NCI-H1436 (cell line): ENCODE measurements at places on chromosomes 13 and 19.

- DNase-seq, result no peak
Measured at GRCh38 chr13:107192289-107192688, 624.4 kb upstream of the ARGLU1 start.

DNA sequence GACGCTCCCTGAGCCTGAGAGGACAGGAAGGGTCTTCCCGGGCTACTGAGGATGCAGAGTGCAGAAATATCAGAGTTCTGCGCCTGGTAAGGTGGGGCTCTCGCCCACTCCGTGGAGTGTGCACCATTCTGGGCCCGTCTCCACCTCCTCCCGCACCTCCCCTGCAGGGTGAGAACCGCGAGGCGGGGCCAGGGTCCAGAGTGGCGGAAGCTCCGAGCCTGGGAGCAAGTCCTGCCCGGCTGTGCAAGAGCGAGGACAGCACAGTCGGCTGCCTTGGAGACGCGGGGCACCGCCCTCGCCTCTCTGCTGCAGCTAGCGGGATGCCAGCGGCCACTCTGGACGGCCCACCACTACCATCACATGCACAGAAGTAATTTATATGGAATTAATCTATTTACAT, 2304.4 kb downstream of the PCDH9 start:
- no peak for DNase-seq

DNA sequence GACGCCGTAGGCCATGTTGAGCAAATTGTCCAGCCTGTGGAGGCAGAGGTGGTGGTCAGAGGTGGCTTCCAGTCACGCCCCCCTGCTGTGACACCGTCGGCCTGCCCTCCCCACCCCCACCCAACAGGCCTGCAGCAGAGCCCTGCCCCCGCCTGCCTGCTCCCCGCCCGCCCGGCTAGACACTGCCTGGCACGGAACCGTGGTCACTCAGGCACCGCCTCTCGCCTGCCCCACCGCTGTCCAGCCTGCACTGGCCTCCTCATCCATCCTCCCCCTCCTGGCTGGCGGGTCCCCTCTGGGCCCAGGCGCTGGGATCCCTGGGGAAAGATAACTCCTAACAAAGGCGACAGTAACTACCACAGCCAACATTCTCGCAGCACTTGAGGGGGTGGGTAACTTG, 21.7 kb downstream of the PRKCSH start:
- no peak for DNase-seq

GRCh38 chr19:46040125-46040524, 677 bp downstream of the IGFL4 start:
- no peak for DNase-seq

DNA sequence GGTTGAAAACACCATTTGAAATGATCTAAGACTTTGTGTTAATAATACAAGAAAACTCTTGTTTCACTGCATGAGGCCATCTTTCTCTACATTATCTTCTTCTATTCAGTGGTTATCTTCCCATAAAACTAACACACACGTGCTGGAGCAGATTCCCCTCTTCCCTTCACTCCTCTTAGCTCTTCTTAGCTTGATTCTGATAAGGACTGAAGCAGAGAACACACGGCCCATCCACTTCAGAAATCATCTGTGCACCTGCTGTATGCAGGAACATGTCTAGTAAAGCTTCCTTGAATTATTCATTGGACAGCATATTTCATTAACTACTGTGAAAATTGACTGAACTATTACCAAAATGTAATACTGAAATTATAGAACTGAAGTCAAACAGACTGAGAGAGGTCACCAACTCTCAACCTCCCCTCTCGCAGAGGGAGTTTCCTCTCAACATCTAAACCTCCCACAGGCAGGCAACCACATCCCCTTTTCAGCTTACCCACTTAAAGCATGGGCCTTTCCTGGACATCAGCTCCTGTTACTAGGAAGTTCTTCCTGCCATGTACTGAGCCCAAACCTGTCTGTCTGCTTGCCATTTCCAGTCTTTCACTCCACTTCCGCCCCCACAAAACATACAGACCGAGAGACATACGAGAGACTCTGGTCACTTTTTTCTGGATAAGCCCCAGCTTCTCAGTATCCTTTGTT, 113.9 kb downstream of the CRYL1 start:
- DNase-seq, result no peak

GRCh38 chr19:17495639-17496296, 15.7 kb upstream of the PGLS start:
- DNase-seq, result no peak

GRCh38 chr13:84121456-84121855, 239.2 kb upstream of the SLITRK1 start:
- DNase-seq, result no peak

DNA sequence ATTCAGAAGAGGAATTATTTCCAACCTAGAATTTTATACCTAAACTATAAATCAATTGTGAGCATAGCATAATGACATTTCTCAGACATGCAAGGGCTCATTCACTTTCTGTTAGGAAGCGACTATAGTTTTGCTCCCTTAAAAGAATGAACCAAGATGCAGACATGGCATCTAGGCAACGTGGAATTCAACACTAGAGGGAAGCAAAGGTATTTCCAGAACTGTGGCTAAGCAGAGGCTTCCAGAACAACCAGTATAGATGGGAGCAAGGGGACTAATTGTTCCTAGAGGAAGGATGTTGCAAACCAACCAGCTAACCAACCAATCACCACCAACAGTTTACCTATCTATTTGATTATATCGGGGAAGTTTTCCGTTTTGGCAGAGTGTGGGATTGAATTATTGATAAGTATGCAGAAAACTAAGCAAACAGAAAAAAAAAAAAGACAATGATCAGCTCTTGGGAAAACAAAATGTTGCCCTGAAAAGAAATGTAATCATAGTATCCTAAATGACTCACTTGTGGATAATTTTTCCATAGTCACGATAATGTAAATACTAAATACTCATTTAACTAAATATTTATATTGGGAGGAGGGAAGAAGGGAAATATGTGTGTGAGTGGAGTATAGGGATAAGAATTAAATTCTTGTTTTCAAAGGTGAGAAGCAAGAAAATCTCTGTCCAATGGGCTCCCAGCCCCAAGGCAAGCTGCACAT, 21.1 kb downstream of the ARL11 start:
- no peak for DNase-seq

DNA sequence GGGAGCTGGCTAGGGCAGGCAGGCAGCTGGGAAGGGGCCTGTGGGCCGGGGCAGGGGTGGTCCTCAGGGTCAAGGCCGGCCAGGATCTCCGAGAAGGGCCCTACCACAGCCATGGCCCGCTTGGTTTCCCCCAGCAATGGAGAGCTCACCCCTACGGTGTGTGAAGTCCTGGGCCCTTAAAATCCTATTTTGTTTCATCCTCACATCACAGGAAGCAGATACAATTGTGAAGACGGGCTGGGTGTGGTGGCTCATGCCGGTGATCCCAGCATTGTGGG, 8.7 kb downstream of the RNU6-9 start:
- DNase-seq, result no peak

DNA sequence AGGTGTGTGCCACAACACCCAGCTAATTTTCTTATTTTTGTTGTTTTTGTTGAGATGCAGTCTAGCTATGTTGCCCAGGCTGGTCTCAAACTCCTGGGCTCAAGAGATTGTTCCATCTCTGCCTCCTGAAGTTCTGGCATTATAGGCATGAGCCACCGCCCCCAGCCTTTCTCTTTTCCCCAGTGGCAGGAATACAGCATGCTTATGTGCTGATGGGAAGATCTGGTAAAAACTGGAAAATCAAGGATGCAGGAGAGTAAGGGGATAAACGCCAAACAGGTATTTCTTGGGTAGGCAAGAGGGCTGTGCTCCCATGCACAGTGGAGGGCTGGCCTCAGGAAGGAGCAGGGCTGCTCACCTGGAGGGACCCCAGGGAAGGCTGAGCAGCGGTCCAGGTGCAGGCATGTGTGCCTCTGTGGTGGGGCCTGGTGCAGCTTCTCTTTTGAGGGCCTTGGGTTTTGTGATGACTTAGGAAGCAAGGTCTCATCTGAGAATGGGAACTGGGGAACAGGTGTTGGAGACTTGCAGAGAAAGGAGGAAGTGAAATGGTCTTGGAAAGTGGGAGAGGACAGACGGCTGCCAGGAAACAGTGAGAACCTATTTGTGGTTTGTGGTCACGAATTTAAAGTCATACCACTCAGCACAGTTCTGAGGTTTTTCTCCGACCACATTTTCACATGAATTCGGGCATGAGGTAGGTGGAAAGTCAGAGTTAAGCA, 106.5 kb downstream of the TEX26 start:
- DNase-seq, result no peak

- DNase-seq, result no peak
Measured at GRCh38 chr13:21164631-21165030, 11.7 kb downstream of the SKA3 start.

GRCh38 chr19:29485293-29485692, 40.5 kb upstream of the VSTM2B start:
- DNase-seq, result no peak

- DNase-seq, result no peak
Measured at GRCh38 chr13:103287659-103288058, 221.4 kb upstream of the SLC10A2 start.

DNA sequence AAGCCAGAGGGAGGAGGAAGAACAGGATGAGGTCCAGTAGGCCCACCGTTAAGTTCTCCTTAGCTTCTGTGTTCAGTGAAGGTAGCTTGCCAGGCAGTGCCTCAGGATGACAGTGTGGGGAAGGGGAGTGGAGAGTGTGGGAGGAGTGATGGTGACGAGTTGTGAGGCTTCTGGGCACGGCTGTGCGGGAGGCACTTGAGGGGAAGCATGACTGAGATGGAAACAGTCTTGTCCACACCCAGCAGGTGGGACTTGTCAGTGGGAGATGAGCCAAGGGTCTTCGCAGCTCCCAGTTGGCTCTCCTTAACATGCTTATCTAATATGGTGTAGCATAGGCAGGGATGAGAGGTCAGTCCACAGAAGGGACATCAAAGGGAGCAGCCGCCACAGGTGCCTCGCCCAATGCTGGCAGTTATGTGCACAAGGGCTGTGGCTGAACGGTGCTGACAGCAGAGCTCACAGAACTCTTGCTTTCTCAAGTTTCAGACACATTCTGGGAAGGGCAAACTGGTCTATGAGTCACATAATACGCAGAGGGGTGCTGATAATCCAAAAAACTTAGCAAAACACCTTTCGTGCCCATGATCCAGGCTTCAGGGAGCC, 47.5 kb downstream of the OXGR1 start:
- DNase-seq, result no peak

- DNase-seq, result no peak
Measured at GRCh38 chr13:111206148-111206547, 91.0 kb downstream of the ARHGEF7 start.

GRCh38 chr19:35266520-35267352, 2.0 kb upstream of the USF2 start:
- no peak for DNase-seq

DNA sequence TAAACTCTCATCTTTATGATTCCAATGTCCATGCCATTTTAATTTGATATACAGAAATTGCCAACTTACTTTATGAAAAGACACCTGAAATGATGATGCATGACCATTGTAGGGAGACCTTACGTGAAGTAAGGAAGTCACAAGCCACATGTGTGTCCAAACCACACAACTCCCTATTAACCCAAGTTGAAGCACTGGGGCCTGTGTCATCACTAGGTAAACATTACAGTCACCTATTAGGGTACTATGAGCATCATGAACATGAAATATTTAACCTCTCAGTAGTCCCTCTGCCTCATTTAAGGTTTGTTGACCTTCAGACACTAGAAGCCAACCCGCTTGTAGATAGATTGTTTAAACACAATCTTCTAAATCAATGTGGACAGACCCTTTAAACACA, 576.9 kb downstream of the IRS2 start:
- DNase-seq, result no peak

- DNase-seq, result no peak
Measured at GRCh38 chr19:18650468-18651041, 13.7 kb downstream of the KLHL26 start.

DNA sequence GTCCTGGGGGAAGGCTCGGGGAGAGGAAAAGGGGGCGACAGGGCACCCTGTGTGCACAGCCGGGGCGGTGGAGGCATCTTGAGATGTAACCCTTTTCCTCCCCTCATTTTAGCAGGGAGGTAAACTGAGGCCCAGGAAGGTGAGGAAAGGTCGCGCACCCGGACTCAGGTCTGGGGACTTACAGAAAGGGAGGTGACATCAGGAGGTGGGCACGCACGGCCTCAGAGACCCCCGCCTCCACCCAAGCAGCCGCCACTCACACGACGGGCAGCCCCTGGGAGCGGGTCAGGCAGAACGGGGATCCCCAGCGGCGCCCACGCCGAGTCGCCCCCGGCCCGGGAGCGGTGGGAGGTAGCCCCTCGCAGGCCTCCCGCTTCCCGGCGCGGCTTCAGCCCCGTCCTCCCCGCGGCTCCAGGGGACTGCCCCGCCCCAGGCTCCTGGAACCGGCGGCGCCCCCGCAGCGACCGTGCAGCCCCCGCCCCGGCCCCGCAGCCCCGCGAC, 477 bp downstream of the PIP5K1C start:
- DNase-seq, result no peak

DNA sequence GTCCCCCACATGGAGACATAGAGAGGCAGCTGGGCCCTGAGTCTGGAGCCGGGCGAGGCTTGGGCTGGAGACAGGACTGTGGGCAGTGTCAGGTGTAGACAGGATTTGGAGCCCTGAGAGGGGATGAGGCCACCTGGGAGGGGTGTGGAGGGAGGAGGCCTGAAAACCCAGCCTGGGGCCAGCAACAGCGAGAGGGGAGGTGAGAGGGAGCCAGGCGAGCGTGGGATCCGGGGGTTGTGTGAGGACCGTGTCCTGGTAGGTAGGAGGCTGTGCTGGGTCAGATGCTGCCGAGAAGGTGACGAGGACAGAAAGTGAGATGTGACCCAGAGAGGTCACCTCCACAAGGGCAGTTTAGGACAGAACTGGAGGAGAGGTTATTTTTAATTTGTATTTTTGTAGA, 7.4 kb downstream of the MPND start:
- no peak for DNase-seq

- DNase-seq, result peak; percentile 83
Measured at GRCh38 chr19:54172471-54173358, at the start of gene TMC4. Gene TMC4 (minus strand): TSS chr19:54173160. CDS start chr19:54173117, 43 bp downstream.

- DNase-seq, result peak; percentile 82
Measured at GRCh38 chr13:70408865-70409264, 300.6 kb upstream of the KLHL1 start.

DNA sequence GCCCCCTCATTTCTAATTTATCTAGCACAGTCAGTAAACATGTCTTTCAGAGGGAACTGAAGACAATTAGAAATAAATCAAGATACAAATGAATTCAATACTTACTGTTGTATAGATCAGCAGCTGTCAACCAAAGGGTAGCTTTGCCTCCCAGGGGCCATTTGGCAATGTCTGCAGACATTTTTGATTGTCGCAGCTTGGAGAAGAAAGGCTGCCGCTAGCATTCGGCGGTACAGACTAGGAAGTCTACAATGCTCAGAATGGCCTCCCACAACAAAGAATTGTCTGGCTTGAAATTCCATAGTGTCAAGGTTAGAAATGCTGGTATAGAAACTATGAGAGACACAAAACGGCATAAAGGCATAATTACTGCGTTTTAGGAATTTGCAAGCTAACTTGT, 91.6 kb downstream of the RGCC start:
- DNase-seq, result no peak

- no peak for DNase-seq
Measured at GRCh38 chr19:41907994-41908615, 20.1 kb downstream of the ERFL start.
